Tibial nerve (tissue), 4 donors: ENCODE measurements at places on chromosomes 3 and 15. TPM values are rescaled to one million over a fixed set of nuclear protein-coding genes. Genes with fewer than 3 reads are reported as not detected.

- H3K27me3 ChIP-seq = no peaks in the 10 kb centered on the region
- no peak overlapping the region for H3K4me3 ChIP-seq
- DNase-seq = no peak
- no peaks in the 10 kb centered on the region for H3K4me1 ChIP-seq
These were observed 561 bp upstream of the OSTN start for GRCh38 chr3:191198480-191198879.

The ANKRD63 gene
- total RNA-seq = not detected

DNA sequence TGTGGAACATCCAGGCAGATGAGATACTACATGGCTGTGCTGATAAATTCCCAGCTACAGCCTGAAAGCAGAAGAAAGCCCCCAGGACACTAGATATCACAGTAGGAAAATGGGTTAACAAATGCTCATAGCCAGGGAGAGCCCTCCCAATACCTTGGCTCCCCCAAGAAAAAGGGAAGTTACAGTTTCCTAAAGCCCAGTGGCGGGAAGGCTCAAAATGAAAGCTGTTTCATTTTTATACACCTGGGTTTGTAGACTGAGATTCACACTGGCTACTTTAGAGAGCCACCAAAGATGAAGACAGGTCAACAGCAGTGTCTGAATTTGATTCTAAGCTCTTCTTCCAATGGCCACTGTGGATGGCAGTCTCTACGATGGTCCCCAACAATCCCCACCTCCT is 55.0 kb upstream of the TOPAZ1 start:
- no peak for DNase-seq
- H3K27me3 ChIP-seq = no peaks in the 10 kb centered on the region
- no peak overlapping the region for H3K4me3 ChIP-seq
- H3K27ac ChIP-seq = no peak overlapping the region
- no peaks in the 10 kb centered on the region for H3K4me1 ChIP-seq

DNA sequence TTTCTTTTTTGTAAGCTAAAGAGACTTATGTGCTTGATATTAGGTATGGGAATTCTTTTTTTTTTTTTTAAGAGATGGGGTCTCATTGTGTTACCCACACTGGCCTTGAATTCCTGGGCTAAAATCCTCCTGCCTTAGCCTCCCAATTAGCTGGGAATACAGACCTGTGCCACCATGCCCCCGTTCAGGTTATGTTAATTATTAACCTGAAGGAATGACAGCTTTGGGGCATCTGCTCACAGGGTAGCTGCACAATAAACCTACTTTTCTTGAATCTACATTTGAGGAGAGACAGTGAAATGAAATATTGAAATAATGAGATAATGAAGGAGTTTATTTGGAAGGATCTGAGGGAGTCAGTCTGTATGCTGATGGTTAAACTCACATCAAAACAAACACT is 158.2 kb upstream of the FAM3D start:
- no peak overlapping the region for H3K4me3 ChIP-seq
- H3K27ac ChIP-seq = no peak overlapping the region
- DNase-seq = no peak
- H3K36me3 ChIP-seq = no peaks in the 10 kb centered on the region
- no peaks in the 10 kb centered on the region for H3K4me1 ChIP-seq

DNA sequence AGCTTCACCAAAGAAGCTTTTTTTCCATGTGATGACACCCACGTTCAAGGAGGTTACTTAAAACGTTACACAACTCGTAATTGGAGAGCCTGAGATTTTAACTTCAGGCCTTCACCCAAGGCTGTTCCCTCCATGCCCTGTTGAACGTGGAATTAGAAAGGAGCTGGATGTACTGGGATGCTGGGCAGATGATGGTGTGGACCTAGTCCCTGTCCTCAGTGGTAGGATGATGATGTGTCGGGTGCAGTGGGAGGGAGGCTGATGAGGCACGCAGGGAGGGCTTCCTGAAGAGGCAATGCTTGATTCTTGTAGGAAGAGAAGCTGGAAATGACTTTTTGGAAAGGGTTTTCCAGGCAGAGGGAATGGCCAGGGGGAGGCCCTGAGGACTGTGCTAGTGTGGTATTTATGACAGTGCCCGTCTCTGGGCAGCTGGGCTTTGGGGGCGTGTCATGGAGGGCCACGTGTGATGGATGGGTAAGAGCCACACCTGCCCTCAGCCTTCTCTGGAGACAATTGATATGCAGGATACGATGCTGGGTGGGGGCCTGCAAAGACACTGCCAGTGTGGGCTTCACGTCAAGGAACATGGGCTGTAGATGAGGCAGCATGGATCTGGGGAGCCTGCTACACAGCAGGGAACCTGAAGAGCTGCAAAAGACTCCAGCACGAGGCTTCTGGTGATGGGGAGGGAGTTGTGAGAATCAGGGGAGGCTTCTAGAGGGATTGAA is 15.3 kb downstream of the SYNM start:
- no peaks in the 10 kb centered on the region for H3K27me3 ChIP-seq
- no peak for DNase-seq
- H3K36me3 ChIP-seq = no peaks in the 10 kb centered on the region
- H3K4me1 ChIP-seq = peaks cover 27% of the 10 kb centered on the region

- no peak overlapping the region for H3K4me3 ChIP-seq
- H3K36me3 ChIP-seq = no peaks in the 10 kb centered on the region
- no peak overlapping the region for H3K27ac ChIP-seq
- no peaks in the 10 kb centered on the region for H3K4me1 ChIP-seq
- no peak for DNase-seq
These were observed 34.3 kb upstream of the PARP14 start for GRCh38 chr3:122646146-122646988.
